ENCODE measurements at places on chromosomes 1 and 21. TPM values are rescaled to one million over a fixed set of nuclear protein-coding genes. Genes with fewer than 3 reads are reported as not detected.

FTCD gene
- 6.8 TPM for total RNA-seq

ADGRL4 gene
- 0.63 TPM for total RNA-seq

C1QC gene
- not detected for total RNA-seq

NTMT2 gene
- total RNA-seq, result not detected

DNA sequence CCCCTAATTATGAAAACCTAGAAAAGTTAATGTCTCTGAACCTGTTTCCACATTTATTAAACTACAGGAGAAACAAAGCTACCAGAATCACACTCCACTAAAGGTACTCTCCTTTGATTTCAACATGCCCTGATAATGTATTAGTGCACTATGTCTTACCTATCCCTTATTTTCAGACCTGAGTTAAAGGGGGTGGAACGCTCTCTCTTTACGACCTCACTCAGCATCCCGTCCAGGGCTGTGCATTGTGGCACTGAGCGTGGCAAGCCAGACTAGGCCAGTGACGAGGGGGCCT lies 678 bp downstream of the LSM10 start:
- no peak for DNase-seq

DNA sequence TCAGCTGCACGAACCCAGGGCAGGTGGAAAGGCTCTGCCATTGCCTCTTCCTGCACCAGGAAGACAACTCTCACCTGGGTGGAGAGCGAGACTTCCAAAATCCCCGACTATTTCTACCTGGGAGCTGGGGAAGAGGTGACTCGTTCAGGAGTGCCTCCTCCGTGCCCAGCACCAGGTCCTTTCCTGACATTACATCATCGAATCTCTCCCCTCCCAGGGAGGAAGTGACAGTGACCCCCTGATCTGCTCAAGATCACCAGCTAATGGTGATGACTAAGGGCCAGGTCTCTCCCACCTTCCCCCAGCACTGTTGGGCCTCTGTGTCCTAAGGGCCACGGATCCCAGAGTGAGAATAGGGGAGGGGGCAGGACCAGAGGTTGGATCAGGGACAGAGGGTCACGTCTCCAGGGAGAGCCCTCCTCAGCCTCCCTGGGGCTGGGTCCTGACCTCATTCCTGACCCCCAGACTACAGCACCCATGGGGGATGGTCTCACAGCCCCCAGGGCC lies 6.8 kb downstream of the MEGF6 start:
- DNase-seq, result no peak

- no peak for DNase-seq
Measured at GRCh38 chr1:168312718-168313604, 32.3 kb downstream of the TBX19 start.

DNA sequence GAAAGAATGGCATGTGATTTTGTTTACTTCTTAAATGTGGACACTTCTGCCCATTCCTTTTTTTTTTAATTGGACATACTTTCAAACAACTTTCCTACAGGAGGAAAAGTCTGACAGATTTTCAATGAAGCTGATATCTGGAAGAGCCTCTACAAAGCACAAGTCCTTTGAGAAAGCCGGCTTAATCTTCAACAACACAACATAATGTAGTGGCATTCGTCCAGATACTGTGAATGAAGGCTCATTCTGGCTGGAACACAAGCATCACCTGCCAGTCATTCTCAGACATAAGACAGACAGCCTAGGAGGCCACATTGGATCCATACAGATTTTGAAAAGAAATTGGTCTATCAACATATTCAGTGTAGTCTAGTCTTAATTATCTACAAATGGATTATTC lies 4.9 kb downstream of the OTUD7B start:
- DNase-seq, result no peak

- DNase-seq, result no peak
Measured at GRCh38 chr1:107710005-107710404, 255.0 kb downstream of the VAV3 start.

GRCh38 chr1:233229288-233229687 lies 66.2 kb downstream of the PCNX2 start:
- no peak for DNase-seq

DNA sequence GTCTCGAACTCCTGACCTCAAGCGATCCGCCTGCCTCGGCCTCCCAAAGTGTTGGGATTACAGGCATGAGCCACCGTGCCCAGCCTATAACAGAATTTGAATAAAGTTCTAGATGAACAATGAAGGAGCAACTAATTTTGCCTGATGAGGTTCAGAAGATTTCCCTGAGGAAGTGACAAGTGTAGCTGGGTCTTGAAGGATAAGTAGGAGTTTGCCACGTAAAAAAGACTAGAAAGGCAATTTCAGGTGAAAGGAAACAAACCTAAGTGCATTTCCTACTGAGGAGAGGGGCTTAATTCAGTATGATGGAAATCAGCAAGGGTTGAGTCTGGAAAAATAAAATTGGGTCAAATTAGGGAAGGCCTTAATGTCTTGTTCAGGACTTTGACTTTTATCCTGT lies 18.6 kb upstream of the DMRTB1 start:
- DNase-seq, result no peak

DNA sequence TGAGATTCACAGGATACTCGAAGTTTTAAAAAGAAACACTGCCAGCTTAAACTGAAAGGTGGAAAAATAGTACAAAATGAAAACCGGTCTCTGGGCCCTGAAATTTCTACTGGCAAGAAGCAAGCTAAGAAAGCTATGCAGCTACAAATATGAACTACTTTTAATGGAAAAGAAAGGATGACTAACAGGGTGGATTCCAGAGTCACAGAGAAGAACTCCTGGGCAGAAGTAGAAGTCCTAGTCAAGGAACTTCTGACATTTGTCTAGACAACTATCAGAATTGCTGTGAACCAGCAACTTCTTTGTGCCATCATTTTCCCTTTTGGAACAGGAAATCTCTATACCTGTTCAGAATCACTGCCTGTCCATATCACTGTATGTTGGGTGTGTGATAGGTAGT lies 38.1 kb downstream of the CD160 start:
- no peak for DNase-seq

DNA sequence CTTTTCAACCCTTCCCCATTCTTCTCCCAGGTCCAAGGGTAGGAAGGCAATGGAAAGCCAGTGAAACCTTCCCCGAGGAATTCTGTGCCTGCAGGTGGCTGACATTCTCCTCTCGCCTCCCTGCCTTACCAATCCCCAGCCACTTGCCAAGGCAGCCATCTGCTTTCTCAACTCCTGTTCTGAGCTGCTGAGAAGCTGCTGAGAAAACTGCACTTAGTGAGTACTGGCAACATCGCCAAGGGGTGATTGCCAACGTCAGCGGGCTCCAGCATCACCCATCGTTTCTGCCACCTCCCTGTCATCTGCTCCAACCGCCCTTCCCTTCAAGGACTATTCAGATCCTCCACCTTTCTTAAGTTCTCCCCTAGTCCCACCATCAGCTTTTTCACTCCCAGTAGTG lies 106.0 kb downstream of the PTPRU start:
- no peak for DNase-seq

GRCh38 chr1:7470904-7471638 lies 300.0 kb upstream of the VAMP3 start:
- DNase-seq, result no peak

DNA sequence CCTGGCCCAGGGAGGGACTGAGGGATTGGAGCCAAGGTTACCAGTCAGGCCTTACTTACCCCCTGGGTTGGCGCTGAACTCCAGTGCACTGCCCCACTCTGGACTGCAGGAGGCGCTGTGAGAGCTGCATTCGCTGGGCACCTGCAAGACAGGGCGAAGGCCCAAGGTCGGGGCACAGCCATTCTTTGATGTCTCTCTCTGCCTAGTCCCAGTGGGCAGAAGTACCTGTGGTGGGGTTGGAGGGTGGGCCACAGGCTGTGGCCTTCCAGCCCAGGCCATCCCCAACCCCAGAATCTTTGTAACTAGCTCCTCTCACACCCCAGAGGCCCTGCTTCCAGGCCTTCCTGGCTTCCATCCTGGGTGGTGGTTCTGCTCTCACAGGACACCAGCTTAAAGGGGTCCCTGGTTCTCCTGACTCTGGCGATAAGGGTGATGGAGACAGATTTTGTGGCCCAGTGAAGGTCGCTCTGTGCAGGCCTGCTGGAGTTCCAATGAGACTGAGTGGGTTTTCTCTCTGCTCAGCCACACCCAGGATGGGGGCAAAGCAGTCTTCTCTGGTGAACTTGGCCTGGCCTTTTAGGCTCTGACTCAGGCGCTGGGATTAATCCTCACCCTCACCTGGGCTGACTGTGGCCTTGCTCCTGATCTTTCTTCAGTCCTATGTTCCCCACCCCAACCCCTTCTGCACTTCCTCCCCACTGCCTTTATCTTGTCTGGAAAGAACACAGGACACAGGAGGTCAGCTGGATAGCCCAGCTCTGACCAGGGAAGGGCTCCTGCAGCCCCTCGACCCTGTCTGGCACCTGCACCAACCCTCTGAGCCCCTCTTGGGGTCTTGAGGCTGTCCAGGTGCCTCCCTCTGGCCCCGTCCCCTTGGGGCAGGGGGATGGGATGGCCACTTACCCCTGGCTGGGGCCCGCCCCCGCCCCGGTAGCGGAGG lies 954 bp downstream of the MYOG start:
- peak; percentile 78 for DNase-seq

GRCh38 chr1:212368073-212368484 lies 46.6 kb downstream of the PACC1 start:
- peak; percentile 70 for DNase-seq

DNA sequence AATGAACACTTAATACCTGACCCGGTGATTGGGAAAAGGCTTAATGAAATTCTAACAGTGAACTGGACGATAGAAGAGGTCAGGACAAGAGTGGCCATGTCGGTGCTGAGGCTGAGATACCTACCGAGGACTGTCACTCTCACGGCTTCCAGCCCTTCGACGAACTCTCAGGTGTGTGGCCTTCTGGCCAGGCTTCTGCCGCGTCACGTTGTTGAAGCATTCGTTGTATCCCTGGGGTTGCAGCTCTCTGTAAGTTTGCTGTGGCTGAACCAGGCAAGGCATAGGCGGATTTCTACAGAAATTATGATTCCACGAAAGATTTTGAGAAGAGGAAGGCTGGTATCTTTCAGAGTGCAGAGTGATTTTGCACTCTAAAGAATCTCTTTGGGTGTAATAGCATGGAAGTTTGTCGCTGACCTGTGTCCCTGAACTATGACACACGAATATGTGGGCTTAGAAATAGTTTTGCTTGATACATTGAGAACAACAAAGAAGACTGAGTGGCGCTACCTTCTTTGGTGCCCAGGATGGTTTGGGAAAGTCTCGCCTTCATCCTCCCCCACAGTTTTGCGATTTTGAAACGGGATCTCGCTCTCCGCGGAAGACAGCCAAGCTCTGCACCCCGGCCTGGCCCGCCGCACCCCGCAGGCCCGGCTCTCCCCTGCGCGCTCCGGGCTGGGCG lies 403 bp upstream of the EPHX4 start:
- DNase-seq, result peak; percentile 40

All from H9 (cell line).